Activated T-cell treated with anti-CD3 and anti-CD28 coated beads, Interleukin-2, amount 50 U/mL, for 72 hours (primary cell): ENCODE measurements at places on chromosomes 5 and 9.

GRCh38 chr5:66072031-66072430 lies 72.1 kb upstream of the SREK1 start:
- DNase-seq: no peak

- DNase-seq: no peak
These were observed 18.0 kb upstream of the CXCL14 start for GRCh38 chr5:135596788-135597187.

- DNase-seq: no peak
These were observed 990.6 kb upstream of the TYRP1 start for GRCh38 chr9:11702548-11702947.

GRCh38 chr9:137299203-137299565 lies 2.9 kb downstream of the NRARP start:
- DNase-seq: no peak

DNA sequence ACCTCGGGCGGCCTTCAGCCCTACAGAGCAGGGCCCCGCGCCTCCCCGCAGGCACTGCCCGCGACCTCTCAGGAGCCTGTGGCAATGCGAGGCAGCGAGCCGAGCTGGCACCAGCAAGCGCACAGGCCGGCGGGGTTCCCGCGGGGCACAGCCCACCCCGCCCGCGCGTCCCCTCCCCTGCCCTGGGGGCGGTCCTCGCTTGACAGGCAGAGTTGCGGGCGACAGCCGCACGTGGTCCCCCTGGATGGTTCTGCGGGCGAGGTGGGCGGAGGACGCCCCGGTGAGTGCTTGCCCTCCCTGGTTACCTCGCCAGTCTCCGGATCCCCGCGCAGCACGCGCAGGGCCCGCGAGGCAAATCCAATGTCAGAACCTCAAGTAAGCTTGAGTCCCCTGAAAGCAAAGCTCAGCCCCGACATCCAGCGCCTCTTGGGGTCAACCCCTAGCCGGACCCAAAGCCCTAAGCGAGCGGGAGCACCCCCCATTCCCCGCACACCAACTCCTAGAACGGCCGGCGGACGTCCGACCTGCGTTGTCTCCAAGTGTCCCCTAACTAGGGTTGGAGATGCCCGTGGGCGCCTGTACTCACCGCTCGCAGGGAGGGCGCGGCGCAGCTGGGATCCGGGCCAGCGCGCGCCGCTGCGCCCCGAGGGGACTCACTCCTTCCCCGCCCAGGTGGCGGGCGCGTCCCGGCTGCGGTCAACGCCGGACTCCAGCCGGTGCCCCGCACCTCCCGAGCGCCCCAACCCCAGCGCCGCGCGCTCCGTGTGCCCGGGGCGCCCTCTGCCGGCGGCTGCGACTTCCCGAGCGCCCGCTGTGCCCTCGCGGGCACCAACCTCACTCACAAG lies at the start of gene DRD1:
Gene DRD1 (minus strand): TSS at position 123 of the 845 bp plus-strand sequence. CDS start 1,083 bp downstream, outside the sequence.
- DNase-seq: peak; percentile 75

- DNase-seq: no peak
These were observed 31.6 kb upstream of the PITX1 start for GRCh38 chr5:135065306-135066265.

GRCh38 chr9:17120203-17120602 lies 14.6 kb upstream of the CNTLN start:
- DNase-seq: no peak

GRCh38 chr9:17013010-17013409 lies 121.8 kb upstream of the CNTLN start:
- DNase-seq: no peak

DNA sequence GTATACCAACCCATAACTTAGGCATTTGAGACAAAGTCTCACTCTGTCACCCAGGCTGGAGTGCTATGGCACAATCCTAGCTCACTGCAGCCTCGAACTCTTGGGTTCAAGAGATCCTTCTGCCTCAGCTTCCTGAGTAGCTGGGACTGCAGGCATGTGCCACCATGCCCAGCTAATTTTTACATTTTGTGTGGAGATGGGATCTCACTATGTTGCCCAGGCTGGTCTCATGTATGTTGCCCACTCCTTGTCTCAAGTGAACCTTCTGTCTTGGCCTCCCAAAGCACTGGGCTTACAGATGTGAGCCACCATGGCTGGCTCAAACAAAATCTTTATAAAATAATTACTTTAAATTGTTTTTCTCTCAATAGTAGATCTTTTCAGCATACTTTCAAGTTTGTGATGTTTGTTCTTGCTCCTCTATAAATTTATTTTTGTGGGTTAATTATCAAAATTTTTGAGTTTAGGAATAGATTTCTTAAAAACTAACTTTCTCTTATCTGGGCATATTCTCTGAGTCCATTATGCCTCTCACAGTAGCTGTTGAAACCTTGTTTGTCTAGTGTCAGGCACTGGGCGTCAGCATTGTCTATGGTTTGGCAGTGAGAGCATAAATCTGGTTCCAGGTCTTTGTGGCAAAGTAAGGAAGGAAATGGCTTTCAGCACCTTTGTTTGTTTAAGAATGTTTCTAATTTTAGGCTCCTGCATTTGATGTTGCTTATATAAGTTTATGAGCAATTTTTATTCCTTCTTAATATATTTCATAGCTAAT lies 38.7 kb downstream of the NLN start:
- no peak for DNase-seq

GRCh38 chr9:21121595-21122251 lies 19.9 kb downstream of the IFNW1 start:
- no peak for DNase-seq

DNA sequence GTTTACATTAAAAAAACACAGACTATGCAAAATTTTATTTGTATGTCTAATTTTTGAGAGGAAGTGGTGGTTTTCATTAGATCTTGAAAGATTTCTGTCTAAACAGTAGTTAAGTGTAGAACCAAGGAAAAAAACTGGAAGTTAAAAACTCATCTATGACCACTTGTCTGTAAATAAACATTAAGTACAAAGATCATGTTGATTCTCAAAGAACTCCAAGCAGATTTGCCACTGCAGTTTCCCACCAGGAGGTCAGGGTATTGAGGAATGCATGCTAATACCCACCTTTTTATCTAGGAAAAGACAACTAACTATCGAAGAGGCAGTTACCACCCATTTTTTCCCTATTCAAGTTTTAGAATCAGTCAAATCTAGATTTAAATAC lies 1.9 kb downstream of the STOM start:
- no peak for DNase-seq

- no peak for DNase-seq
These were observed 146.7 kb upstream of the COL5A1 start for GRCh38 chr9:134494905-134495304.

DNA sequence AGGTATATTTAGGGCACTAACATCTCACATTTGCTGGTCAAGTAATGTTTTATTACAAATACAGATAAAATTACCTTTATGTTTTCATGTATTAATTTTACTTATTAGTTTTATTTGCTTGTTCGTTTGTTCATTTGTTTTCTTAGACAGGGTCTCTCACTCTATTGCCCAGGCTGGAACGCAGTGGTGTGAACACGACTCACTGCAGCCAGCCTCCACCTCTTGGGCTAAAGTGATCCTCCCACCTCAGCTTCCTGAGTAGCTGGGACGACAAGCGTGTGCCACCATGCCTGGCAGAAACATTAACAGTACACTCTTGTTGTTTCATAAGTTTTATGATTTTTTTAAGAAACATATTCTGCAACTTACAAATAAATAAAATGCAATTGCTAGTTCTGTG lies 123.2 kb downstream of the ZNF608 start:
- DNase-seq: no peak

DNA sequence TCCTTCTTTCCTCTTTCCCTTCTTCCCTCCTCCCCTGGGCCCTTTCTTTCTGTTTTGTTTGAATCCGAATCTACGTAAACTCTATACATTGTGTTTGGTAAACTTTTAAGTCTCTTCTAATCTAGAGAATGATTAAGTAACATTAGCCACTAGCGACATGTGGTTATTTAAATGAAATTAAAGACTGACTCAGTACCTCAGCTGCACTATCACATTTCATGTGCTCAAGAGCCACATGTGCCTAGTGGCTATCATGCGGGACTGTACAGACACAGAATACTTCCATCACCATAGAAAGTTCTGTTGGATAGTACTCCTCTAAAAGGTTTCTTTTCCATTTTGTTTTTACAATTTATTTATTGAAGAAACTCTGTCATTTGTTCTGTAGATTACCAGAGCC lies 29.0 kb downstream of the DCTN4 start:
- no peak for DNase-seq

DNA sequence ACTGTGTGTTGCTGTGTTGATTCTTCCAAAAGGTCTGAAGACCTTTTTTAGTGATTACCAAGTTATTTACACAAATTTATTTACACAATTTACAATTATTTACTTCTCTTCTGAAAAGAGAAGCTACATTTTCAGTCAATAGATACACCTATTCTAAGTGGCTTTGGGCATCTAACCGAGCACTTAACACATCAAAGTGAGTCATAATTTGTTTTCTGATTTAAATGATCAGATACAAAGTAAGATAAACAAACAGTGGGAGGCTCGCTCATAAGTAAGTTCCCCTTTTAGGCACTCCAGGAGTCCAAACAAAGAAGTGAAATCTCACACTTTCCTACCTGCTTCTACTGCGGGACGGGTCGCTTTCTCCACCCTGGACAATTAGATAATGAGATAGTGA lies 90.2 kb downstream of the APBA1 start:
- no peak for DNase-seq

- DNase-seq: no peak
These were observed 278.3 kb upstream of the DMRT1 start for GRCh38 chr9:563200-563599.

GRCh38 chr9:15317836-15318235 lies 10.8 kb upstream of the TTC39B start:
- DNase-seq: no peak

GRCh38 chr9:137745541-137745991 lies 126.8 kb downstream of the EHMT1 start:
- no peak for DNase-seq

DNA sequence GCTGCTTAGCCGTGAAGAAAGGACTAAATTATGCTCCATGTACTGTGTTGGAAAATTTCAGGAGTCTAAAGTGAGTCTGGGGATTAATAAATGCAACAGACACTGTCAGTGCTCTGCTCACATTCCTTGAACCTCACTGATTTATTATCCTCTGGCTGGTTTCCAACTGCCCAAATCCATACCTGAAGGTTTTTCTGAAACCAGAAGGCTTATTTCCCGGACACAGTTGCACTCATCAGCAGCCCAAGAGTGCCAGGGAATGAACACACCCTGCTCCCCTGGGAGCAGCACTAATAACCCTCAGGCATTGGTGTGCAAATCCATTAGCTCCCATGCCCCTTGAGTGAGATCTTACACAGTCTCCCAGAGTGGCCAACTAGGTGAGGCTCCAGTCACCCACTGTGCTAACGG lies 38.7 kb downstream of the F2R start:
- no peak for DNase-seq

- DNase-seq: no peak
These were observed 47.3 kb downstream of the KCNIP1 start for GRCh38 chr5:170551076-170551475.

DNA sequence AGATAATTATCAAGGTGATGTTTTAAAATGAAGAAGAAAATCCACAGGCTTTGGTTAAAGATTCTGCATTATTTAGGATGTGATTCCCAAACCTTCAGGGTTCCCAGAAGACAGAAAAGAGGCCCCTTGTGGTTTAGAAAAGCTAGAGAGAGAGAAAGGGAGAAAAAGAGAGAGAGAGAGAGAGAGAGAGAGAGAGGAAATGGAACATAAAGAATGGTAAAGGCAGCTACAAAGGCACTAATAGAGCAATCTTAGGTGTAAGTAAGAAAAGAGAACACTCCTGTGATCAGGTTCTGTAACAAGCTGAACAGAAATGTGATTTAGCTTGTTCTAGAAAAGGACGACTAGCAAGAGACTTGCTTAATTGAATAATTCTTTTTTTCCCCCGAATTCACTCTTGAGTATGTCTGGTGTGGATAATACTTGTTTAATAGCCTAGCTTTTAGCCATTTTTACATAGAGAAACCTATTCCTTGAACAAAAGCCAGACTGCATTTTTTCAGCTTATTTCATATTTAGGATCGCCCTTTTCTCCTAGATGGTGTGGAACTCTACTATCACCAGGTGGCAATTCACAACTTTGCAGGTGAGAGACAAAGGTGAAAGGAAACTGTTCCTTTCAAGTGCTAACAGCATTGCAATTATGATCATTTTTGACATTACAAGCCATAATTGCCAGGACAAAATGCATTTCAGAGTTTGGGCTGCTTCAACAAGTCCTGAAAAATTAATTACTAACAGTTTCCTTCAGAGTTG lies 57.6 kb upstream of the SH3GL2 start:
- DNase-seq: no peak

DNA sequence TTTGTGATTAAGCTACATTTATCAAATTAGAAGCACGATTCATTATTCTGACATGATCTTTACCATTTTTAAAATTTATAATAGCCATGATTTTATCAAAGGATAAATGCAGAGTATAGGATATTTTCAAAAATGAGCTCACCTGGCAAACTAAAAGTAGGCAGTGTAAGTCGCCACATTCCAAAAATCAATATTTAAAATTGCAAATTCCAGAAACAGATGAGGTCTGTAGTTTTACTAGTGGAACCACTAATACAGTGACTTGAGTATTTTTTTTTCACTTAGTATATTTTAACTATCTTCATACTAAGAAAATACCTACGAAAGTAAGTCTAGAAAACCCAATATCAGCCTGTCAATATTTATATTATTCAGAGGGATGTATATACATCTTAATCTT lies 164.2 kb downstream of the PDE4D start:
- DNase-seq: no peak

DNA sequence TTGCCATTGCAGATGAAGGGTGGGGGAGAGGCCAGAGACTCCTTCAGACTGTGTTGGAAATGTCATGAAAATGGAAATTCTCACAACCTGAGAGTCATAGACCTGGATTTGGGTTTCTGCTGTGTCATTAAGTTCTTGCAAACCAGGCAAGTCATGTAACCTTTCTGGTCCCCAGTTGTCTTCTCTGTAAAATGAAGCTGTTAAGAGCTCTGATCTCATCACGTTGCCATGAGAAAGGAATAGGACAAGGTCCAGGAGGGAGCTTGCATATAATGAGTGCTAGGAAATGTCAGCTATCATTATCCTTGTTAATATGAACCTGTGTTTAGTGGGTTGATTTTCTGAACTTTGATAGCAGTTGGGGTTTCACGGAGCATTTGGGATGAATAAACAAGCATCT lies 59.1 kb downstream of the FGF1 start:
- no peak for DNase-seq
